Activated T-cell treated with anti-CD3 and anti-CD28 coated beads, Interleukin-2, amount 50 U/mL, for 72 hours (primary cell): ENCODE measurements at places on chromosomes 12 and 14.

DNA sequence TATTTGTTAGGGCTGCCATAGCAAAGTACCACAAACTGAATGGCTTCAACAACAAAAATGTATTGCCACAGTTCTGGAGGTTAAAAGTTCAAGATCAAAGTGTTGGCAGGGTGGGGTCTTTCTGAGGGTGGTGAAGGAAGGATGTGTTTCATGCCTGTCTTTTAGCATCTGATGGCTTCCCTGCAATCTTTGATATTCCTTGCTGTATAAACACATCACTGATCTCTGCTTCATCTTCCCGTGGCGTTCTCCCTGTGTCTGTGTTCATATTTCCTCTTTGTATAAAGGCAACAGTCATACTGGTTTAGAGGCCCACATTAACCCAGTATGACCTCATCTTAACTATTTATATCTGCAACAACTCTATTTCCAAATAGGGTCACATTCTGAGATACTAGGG lies 167.5 kb downstream of the BTG1 start:
- H3K36me3 ChIP-seq, result peaks cover 12% of the 10 kb centered on the region
- H3K4me1 ChIP-seq, result peaks cover 20% of the 10 kb centered on the region
- H3K4me3 ChIP-seq, result peak overlapping the region; percentile 21
- no peaks in the 10 kb centered on the region for H3K27me3 ChIP-seq
- no peak for DNase-seq
- H3K27ac ChIP-seq, result peak overlapping the region; percentile 85

DNA sequence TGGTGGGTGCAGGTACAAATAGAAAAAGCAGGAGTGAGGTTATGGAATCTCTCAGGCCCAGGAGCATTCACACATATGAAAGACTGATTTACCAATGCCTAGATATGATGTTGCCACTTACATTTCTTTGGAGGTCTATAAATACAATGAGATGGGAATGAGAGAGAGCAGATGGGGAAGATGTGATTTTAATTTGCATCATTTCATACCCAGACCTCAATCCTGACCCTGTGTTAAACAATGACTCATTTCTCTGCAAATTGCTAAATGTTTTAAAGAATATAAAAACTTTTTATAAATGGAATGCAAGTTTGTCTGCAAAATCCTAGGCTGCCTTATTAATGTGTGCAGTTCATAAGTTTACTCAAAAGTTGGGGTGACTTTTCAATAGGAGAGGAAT lies 38.6 kb upstream of the GNG2 start:
- DNase-seq, result no peak
- no peaks in the 10 kb centered on the region for H3K27me3 ChIP-seq
- H3K4me3 ChIP-seq, result no peak overlapping the region
- H3K36me3 ChIP-seq, result no peaks in the 10 kb centered on the region
- no peaks in the 10 kb centered on the region for H3K4me1 ChIP-seq

DNA sequence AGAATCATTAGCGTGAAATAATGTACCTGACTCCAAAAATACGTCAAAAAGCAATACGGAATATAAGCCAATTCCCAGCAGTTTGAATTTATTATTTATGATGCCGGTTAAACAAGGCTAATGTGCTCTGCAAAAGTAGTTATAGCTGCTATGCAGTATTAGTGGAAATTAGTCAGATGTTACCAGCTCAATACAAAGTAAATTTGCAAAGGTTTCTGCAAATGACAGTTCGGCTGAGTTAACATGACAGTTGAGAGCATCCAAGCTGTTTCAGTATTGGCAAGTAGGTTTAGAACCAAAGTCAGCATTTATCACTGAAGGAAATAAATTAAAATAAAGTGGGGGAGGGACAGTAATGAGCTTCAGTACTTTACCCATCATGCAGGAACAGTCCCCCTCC lies 1665.8 kb upstream of the FLRT2 start:
- no peak overlapping the region for H3K27ac ChIP-seq
- H3K27me3 ChIP-seq, result no peaks in the 10 kb centered on the region
- no peaks in the 10 kb centered on the region for H3K36me3 ChIP-seq

DNA sequence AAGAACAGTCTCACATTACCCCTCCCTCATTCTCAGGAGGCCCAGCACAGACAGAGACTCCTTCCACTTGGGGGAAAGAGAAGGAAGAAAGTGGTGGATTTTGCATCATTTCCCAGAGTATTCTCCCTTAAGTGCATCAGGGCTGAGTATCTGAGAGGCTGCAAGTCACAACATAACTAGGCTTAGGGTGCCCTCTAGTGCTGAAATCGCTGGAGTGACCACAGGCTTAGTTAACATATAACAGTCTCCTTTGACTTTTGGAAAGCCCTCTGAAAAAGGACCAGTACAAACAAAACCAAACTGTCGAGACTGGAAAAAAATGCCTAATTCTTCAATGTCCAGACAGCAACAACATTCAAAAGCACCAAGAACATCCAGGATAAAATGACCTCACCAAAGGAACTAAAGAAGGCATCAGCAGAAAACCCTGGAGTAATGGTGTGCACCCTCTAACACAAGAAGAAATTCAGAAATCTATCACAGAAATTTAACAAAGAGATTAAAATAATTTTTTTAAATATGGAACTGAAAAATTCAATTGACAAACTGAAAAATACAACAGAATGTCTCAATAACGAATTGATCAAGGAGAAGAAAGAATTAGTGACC lies 412.3 kb downstream of the RPS29 start:
- no peak overlapping the region for H3K4me3 ChIP-seq
- no peaks in the 10 kb centered on the region for H3K36me3 ChIP-seq
- no peak overlapping the region for H3K27ac ChIP-seq
- H3K4me1 ChIP-seq, result no peaks in the 10 kb centered on the region
- H3K27me3 ChIP-seq, result no peaks in the 10 kb centered on the region

- no peak overlapping the region for H3K4me3 ChIP-seq
- DNase-seq, result no peak
- no peaks in the 10 kb centered on the region for H3K36me3 ChIP-seq
Observed at GRCh38 chr14:99138999-99139865, 132.8 kb downstream of the BCL11B start.

- H3K27me3 ChIP-seq, result no peaks in the 10 kb centered on the region
- no peak overlapping the region for H3K4me3 ChIP-seq
- no peak overlapping the region for H3K27ac ChIP-seq
- H3K4me1 ChIP-seq, result no peaks in the 10 kb centered on the region
- peaks cover 6% of the 10 kb centered on the region for H3K36me3 ChIP-seq
Observed at GRCh38 chr14:68880581-68881105, 87.8 kb upstream of the ZFP36L1 start.

- no peak overlapping the region for H3K27ac ChIP-seq
- peaks cover 3% of the 10 kb centered on the region for H3K36me3 ChIP-seq
- H3K4me1 ChIP-seq, result no peaks in the 10 kb centered on the region
- H3K27me3 ChIP-seq, result no peaks in the 10 kb centered on the region
- no peak overlapping the region for H3K4me3 ChIP-seq
- no peak for DNase-seq
Observed at GRCh38 chr12:18130851-18131250, 40.9 kb upstream of the RERGL start.

DNA sequence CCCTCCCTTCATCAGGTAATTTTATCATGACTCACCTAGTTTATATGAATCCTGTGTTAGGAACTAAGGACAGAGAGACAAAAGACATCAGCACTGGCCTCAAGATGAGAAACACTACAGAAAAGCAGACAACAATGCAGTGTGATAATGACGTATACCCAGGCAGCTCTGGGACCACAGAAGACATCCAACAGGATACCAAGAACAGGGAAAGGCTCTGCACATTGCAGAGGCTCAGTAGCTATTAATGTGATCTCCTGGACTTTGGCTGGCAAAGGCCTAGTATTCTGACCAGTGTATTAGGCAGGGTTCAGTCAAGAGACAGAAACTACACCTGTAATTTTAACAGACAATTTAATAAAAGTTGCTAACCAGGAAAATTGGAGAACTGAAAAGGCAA lies 39.7 kb downstream of the CDK17 start:
- H3K27ac ChIP-seq, result peak overlapping the region; percentile 30
- H3K36me3 ChIP-seq, result peaks cover 2% of the 10 kb centered on the region
- peaks cover 69% of the 10 kb centered on the region for H3K4me1 ChIP-seq
- H3K27me3 ChIP-seq, result no peaks in the 10 kb centered on the region
- H3K4me3 ChIP-seq, result no peak overlapping the region

GRCh38 chr12:123840765-123841425 lies 78.8 kb downstream of the DNAH10 start:
- no peak overlapping the region for H3K4me3 ChIP-seq
- no peak for DNase-seq

DNA sequence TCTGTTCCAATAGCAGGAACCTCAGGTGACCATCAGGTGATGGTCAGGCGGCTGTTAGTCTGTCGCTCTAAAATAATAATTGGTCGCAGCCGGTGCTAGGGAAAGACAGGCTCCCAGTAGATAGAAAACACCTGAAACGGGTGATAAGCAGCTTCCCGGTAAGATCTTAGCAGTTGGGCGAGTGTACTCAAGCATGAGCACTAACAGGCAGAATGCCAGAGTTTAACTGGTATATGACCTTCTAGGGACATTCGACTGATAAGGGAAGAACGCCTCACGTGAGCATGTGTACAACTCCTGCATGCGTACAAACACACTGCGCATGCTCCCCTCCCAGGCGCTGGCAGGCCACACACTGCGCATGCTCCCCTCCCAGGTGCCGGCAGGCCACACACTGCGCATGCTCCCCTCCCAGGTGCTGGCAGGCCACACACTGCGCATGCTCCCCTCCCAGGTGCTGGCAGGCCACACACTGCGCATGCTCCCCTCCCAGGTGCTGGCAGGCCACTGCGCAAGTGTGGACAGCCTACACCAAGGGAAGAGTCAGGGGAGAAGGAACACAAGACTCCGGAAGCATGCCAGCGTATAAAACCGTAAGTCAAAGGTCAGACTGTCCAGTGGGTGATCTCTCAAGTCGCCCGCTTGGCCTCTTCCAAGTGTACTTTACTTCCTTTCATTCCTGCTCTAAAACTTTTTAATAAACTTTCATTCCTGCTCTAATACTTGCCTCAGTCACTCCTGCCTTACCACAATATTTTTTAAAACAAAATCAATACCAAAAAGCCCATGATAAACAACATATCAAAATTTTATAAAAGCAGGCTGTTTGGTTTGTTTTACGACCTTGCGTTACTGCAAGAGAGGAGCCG lies 24.5 kb downstream of the GPRC5D start:
- H3K36me3 ChIP-seq, result no peaks in the 10 kb centered on the region
- DNase-seq, result no peak
- H3K4me3 ChIP-seq, result peak overlapping the region; percentile 46
- H3K4me1 ChIP-seq, result no peaks in the 10 kb centered on the region

- no peaks in the 10 kb centered on the region for H3K4me1 ChIP-seq
- no peak overlapping the region for H3K27ac ChIP-seq
- H3K36me3 ChIP-seq, result no peaks in the 10 kb centered on the region
- H3K27me3 ChIP-seq, result no peaks in the 10 kb centered on the region
- no peak overlapping the region for H3K4me3 ChIP-seq
Observed at GRCh38 chr12:51458635-51459034, 34.0 kb downstream of the SLC4A8 start.

GRCh38 chr12:24695657-24696329 lies 253.1 kb downstream of the BCAT1 start:
- no peak for DNase-seq
- H3K4me1 ChIP-seq, result peaks cover 4% of the 10 kb centered on the region
- H3K36me3 ChIP-seq, result no peaks in the 10 kb centered on the region
- peaks cover 29% of the 10 kb centered on the region for H3K27me3 ChIP-seq

DNA sequence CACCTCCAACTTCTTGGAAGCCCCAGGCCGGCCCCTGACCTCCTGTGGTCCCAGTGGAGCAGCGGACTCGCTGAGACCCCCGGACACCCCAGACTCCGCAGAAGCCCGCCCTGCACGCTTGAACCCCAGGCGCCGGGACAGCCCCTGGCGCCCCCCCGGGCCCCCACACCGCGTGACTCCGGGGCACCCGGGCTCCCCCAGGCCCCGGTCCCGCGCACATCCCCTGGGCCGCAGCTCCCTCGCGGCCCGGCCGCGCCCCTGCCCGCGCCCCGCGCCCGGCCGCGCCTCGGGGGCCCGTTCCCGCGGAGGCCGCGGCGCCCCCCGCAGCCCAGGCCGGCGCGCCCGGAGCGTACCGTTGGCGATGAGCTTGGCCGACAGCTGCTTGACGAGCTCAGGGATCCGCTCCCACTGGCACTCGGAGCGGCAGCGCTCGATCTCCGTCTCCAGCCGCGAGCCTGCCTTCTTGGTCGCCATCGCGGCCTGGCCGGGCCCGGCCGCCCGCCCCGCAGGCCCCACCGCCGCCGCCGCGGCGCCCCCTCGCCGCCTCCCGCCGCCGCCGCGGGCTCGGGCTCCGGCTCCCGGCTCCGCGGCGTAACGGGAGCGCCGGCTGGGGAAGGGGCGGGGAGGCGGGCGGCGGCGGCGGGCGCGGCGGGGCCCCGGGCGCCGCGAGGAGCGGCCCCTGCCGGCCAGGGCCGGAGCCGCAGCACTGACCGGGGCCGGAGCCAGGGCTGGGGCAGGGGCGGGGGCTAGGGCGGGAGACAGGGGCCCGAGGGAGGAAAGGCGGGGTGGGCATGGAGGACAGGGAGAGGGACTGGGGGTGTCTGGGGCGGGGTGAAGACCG lies at the start of gene TTC7B:
Gene TTC7B (minus strand): TSS at position 609 of the 841 bp plus-strand sequence. CDS start 135 bp downstream, at position 474.
- peak; percentile 36 for DNase-seq
- H3K4me1 ChIP-seq, result peaks cover 12% of the 10 kb centered on the region
- no peak within 1 kb of the TSS for H3K27ac ChIP-seq
- peak within 1 kb of the TSS; percentile 79 for H3K4me3 ChIP-seq

- no peaks in the 10 kb centered on the region for H3K36me3 ChIP-seq
- DNase-seq, result no peak
- H3K4me1 ChIP-seq, result no peaks in the 10 kb centered on the region
- H3K27ac ChIP-seq, result no peak overlapping the region
- no peak overlapping the region for H3K4me3 ChIP-seq
- H3K27me3 ChIP-seq, result no peaks in the 10 kb centered on the region
Observed at GRCh38 chr12:77054851-77055250, 10.5 kb downstream of the E2F7 start.

GRCh38 chr12:1204581-1205121 lies 213.6 kb downstream of the ERC1 start:
- H3K4me1 ChIP-seq, result peaks cover 11% of the 10 kb centered on the region
- DNase-seq, result no peak
- no peaks in the 10 kb centered on the region for H3K27me3 ChIP-seq
- H3K4me3 ChIP-seq, result no peak overlapping the region
- peaks cover 3% of the 10 kb centered on the region for H3K36me3 ChIP-seq
- no peak overlapping the region for H3K27ac ChIP-seq

DNA sequence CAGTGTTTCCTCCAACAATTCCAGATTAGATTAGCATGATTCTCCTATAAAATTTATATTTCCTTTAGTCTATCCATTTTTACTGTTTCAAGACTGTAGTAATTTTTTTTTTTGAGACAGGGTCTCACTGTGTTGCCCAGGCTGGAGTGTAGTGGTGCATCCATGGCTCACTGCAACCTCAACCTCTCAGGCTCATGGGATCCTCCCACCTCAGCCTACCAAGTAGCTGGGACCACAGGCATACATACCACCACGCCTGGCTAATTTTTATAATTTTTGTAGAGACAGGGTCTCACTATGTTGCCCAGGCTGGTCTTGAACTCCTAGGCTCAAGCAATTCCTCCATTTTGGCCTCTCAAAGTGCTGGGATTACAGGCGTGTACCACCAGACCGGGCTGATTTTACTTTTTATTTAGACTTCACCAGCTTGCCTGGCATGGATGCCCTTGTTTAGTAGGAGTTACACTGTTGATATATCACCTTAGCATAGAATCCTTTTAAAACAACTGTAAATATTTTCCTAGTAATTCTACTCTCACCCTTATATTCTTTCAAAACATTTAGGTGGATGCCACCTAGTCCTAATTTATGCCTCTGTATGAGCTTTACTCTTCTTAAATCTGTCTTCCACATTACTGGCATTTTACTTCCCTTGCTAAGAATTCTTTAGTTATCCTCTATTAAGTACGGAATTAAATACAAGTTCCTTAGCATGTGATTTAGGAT lies 55.8 kb upstream of the LIMA1 start:
- no peaks in the 10 kb centered on the region for H3K36me3 ChIP-seq
- no peak overlapping the region for H3K4me3 ChIP-seq

GRCh38 chr12:110906083-110906482 lies 14.3 kb downstream of the MYL2 start:
- H3K27me3 ChIP-seq, result no peaks in the 10 kb centered on the region
- H3K4me3 ChIP-seq, result no peak overlapping the region
- no peaks in the 10 kb centered on the region for H3K4me1 ChIP-seq
- no peak for DNase-seq
- no peaks in the 10 kb centered on the region for H3K36me3 ChIP-seq
- H3K27ac ChIP-seq, result no peak overlapping the region
